ENCODE measurements at places on chromosomes 6 and 20.

DNA sequence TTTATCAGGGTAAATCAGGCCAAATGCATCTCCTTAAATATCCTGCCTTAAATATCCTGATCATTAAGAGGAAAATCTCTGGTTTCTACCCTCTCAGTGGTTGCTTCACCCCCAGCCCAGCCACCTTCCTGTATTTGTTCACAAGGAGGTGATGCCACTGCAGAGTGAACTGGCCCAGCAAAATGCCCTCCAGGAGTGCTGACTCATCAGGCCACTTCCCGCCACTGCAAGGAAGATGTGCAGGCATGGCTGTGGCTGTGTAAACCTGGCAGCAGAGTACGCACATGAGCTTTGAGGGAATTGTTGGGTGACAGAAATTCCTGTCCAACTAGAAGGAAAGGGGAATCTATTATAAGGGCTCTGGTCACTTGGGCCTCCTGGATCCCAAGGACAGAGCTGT lies 13.8 kb downstream of the NQO2 start:
- DNase-seq: peak; percentile 95

- no peak for DNase-seq
These were observed 1.1 kb upstream of the GRM1 start for GRCh38 chr6:146027586-146028251.

DNA sequence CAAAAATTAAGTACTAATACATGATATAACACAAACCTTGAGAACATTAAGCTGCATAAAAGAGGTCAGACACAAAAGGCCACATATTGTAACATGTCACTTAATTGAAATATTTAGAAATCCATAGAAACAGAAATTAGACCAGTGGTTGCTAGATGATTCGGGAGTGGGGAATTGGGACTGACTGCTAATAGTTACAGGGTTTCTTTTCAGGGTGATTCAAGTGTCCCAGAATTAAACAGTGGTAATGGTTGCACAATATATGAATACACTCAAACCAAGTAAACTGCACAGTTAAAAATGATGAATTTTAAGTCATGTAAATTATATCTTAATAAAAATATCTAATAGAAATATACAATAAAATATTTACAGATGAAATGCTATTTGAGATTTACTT lies 174.5 kb downstream of the WDR27 start:
- peak; percentile 47 for DNase-seq

- peak; percentile 25 for DNase-seq
These were observed 73.0 kb upstream of the HMGN3 start for GRCh38 chr6:79307321-79308036.

DNA sequence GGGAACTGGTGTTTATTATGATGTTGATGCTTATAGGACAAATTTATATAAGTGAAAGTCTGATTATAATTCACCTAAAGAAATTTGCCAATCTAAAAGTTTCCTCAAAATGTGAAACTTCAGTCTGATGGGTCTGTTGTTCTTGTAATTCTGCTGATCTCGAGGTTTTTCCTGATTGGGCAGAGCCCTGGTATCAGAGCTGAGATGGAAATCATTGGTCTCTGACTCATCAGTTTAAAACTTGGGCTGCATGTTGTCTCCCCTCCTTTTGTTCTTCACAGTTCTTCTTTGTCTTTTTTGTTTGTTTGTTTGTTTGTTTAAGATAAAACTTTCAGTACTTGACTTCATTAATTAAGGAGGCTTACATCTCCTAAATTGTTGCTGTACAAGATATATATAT lies 5.9 kb downstream of the SMAP1 start:
- peak; percentile 68 for DNase-seq

DNA sequence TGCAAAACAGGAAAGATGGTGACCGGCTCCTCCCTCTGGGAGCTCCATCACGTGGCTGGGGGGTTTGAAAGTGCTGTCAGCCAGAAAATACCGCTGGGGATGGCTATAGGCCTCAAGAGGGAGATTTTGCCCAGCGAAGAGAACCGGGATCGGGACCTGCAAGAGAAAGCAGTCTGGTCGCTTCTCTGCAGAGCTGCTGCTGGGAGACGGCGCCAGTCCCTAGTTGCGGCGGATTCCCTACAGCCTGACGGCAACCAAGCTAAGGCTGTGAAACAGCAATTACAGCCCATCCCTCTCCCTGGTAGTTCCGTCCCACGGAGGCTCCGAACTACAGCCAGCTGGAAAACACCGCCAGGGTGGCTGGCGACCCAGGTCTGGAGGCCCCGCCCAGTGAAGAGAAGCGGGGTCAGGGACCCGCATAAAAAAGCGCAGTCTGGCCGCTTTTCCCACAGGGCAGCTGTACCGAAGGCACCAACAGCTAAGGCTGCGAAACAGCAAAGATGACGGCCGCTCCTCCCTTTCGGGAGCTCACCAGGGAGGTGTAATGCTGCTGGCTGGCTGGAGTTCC lies 238.1 kb upstream of the IRAK1BP1 start:
- peak; percentile 66 for DNase-seq

DNA sequence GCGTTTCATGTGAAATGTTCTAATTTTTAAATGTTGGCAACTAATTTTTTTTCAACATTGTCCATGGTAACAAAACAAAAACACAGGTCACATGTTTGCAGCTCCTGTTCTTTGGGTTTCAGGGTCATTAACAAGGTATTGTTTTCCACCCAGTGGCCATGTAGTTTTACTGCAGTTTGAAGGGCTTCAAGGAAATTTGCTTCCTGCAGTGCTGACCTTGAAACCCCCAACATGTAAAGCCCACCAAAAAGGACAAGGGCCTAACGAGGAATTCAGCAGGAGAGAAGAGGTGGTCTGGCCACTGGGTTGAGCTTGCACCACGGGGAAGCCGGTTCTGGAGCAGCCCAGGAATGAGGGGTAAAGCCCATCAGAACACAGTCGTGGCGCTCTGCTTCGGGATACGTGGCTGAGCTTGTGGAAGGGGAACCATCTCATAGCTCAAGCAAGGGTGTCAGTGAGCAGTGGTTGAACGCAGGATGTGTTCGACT lies 13.9 kb upstream of the KLHL31 start:
- peak; percentile 75 for DNase-seq

GRCh38 chr6:96547654-96548053 lies 15.3 kb upstream of the FHL5 start:
- DNase-seq: no peak

GRCh38 chr6:154482858-154483257 lies 27.6 kb downstream of the CNKSR3 start:
- no peak for DNase-seq

DNA sequence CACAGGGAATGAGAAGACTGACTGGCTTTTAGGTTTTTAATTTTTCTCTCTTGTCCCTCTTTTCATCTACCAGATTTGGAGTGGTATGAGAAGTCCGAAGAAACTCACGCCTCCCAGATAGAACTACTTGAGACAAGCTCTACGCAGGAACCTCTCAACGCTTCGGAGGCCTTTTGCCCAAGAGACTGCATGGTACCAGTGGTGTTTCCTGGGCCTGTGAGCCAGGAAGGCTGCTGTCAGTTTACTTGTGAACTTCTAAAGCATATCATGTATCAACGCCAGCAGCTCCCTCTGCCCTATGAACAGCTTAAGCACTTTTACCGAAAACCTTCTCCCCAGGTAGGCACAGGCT lies 644 bp downstream of the MAD2L1BP start:
- DNase-seq: no peak

GRCh38 chr6:168116975-168117899 lies 38.2 kb upstream of the FRMD1 start:
- peak; percentile 35 for DNase-seq

DNA sequence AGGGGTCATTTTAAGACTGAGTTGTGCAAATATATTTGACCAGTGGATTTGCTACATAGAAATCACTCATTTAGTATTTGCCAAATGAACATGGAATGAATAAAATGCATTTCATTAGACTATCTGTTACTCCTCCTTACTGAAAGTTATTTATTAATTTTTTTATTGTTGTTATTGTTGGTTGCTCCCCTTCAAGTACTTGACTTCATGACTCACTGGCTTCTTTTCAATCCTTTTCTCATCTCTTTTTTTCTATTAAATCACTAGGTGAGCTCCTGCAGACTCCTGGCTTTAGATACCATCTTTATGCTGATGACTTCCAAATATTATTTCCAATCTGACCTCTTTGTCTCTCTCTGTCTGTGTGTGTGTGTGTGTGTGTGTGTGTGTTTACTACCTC lies 192.2 kb upstream of the FAM83B start:
- DNase-seq: no peak

DNA sequence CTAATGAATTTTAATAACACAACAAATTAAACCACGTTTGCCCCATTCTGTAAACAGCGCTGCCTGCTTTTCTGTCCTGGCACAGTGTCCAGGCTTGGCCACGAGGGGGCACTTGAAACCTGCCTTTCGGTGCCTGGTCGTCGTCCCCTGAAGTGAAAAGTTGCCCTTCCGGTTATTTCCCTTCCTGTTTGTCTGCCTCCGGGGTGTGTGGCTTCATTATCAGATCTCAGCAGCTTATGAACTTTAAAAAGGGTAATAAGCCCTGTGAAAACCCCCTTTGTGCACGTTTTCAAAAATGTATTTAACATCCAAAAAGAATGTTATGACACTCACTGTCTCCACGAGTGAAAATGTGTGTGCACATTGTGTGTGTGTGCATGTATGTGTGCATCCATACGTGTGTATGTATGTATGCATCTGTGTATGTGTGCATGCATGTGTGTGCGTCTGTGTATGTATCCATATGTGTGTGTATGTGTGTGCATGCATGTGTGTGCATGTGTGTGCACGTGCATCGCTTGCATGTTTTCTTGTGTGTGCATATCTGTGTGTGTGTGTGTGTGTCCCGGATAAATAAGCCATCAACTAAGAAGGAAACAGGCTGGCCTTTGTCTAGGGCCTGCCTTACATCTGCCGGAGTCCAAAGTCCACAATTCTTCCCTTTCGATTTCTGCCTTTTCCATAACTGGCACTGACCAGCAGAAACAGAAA lies 358.4 kb downstream of the THBS2 start:
- DNase-seq: peak; percentile 73

DNA sequence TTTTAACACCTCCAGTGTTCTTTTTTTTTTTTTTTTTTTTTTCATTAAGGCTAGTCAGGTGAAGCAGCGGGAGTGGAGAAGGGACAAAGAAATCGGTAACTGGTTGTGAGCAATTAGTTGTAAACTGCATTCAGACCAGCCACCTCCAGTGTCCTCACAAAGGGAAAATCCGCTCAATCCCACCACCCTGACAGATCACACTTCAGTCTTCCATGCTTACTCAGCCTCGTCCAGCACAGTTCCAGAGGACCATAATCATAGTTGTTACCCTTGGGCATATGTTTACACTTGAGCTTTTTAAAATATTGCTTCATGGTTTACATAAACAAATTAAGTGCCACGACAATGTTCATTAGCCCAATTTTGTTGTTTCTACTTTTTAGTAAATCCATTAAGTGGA lies 10.2 kb downstream of the DYNLRB1 start:
- no peak for DNase-seq

DNA sequence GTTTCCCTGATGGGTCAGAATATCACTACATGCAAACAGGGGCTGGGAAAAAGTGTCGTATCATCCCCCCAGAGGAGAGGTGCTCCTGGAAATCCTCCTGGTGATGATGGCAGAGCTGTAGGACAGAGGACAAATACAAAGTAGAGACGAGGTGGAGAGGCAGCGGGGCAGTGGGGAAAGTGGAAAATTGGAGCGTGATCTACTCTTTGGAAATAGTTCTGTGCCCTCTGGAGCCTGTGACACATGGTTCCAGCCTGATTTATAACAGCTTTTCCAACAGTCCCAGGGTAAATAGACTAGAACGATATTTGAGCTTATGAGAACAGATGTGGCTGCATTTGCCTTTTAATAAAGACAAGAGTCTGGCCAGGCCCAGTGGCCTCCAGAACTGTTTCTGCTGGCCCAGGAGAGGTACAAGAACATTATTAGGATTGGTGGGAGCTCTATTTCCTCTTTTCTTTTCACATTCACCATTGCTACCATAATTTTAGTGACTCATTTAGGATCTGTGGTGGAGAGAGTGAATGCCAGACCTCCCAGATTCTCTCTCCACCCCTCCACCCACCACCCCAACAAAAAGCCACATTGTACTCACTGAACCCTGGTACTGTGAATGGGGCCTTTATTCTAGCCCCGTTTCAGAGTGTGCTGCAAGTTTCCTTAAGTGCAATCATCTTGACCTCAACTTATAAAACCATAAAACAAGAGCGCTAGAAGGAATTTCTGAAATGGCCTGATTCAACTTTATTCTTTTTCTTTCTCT lies 78.3 kb downstream of the BTBD3 start:
- peak; percentile 60 for DNase-seq

DNA sequence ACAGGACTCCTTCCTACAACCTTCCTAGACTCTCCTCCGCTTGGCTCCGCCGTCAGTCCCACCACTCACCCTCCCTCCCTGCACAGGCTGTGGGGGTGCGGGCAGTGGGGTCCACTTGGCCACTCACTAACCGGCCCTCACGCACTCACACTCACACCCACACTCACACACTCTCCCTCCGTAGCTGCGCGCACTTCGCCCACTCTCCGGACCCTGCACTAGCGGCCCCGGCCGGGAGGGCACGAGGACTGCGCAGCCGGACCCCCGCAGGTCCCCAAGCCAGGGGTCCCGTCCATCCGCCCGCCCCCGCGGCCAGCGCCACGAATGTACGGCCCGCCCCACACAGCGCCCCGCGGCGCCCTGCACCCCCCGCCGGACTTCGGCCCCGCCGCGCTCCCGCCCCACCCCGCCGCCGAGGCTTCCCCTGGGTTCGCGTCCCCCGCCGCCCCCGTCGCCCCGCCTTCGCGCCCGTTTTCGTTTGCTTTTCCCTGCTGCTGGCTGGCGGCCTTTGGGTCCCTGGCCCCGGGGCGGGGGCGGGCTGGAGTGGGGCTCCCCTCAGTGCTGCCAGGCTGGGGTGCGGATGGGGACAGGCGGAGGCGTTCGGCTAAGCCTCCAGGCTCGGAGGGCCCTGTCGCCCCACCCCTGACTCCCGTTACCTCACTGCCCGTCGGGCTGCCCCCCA lies 23.0 kb upstream of the SLC22A7 start:
- DNase-seq: no peak

DNA sequence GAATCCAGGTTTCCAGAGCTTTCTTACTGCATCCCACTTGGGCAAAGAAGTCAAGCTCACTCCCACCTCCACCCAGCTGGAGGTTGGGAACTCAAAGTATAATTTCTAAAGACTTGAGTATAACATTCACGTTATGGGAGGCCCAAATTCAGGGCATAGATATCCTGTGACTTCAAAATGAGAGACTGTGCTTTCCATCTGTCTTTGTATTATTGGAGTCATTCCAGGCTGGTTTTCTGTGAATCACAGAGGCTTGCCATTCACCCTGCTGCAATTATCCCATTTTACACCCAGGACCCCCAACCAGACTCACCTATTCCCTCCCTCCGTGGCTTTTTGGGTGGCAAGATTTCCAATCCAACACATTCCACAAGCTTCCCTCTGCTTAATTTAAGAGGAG lies 19.3 kb upstream of the SRC start:
- DNase-seq: no peak

DNA sequence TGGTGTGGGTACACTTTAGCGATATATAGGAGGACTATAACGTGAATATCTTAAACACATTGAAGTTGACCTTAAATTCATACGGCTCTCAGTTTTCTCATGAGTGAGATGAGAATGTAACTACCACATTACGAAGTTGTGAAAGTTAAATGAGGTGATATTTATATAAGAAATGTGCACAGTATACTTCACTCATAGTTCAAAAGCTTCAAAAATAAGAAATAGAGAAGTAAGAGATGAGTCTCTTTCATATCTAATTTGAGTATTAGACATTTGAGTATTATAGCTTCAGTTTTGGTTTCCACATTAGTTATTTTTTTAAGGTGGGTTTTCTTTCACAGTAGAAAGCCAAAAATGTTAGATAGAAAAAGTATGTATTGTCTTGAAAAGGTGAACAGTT lies 183.3 kb downstream of the NKAIN2 start:
- no peak for DNase-seq
